ENCODE measurements at places on chromosomes 3 and 15.

DNA sequence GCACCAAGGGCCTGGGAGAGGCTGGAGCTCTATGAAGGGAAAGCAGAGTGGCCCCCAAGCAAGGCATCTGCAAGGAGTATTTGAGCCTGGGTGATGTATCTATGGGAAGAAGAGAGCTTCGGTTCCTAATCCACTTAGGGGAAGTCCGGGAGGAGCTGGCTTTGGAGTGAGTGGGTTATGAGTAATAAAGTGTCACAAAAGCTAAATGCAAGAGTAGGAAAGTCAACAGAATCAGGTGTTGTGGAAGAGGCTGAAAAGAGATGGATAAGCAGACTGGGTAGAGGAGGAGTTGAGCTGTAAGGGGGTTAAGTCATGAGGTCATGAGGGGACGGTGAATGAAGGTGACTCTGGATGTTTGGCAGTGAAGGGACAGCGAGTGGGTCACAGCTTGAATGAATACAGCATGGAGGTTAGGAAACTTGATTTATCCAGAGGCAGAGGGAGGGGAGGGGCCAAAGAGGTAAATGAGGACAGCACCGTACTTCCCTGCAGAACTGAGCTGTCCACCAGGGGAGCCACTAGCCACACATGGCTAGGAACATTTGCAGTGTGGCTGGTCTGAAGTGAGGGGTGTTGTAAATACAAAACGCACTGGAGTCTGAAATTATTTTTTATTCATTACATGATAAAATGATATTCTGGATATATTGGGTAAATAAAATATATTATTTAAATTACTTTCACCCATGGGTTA lies 83.3 kb downstream of the ADCY5 start:
- no peak for DNase-seq

DNA sequence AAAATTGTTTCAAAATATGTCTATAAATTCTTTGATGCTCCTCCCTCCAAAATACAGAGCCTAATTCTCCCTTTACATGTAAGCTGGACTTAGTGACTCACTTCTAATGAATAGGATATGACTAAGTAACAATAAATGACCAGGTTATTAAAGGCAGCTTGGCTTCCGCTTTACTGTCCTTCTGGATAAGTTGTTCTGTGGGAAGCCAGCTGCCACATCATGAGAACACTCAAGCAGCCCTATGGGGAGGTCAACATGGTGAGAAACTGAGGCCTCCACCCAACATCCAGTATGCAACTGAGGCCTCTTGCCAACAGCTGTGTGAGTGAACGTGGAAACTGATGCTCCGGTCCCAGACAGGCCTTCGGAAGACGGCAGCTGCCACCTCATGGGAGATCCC lies 247.3 kb upstream of the CHRM5 start:
- DNase-seq, result no peak

DNA sequence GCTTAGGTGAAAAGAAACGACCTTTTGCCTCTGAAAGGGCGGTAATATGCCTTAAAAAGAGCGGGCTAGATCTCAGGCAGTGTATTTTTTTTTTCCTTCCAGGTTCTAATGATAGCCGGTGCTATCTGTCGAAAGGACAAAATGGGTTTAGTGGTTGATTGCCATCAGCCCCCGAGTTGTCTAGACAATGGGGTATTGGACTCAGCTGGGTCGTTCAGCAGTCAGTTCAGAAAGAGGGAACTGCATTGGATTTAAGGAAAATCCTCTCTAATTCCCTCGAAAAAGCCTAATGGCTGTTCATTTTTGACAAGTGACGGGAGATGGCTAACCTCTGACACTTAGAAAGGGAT lies 728 bp downstream of the EIF2B5 start:
- DNase-seq, result no peak

DNA sequence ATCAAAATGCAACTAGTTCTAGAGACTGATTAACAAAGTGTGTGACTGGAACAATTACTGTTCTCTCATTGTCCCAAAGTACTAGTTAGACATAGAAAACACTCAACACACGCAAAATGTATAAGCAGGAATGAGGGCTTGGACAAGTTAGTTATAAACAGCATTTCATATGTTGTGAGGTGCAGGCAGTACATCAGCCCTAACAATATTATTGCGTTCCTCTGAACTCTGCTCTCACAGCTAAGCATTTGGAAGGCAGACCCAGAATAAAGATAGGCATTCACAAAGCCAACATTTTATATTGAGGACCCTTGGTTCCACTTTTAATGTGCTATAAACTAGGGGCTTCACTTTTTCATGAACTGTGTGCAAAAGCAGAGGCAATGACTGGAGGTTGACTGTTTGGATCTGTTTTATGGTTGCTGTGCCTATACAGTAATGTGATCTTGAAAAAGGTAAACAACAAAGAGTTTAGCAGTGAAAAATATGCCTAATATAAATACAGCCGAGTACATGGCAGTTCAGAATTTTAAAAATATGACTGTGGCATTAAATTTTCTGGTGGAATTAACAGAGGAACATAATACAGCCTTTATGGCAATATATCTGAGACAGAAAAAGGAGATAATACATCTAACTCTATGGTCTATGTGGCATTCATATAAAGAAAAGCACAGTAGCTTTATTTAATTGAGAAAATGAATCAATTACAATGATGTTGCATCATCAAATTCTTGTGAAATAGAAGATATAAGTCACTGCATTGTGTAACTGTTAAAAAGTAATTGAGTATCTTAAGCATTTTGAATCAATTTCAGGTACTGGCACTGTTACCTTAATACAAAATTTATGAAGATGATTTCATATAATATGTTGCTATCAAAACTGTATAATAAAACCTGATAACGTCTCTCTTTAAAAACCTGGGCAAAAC lies 80.0 kb upstream of the SKOR1 start:
- DNase-seq, result no peak

DNA sequence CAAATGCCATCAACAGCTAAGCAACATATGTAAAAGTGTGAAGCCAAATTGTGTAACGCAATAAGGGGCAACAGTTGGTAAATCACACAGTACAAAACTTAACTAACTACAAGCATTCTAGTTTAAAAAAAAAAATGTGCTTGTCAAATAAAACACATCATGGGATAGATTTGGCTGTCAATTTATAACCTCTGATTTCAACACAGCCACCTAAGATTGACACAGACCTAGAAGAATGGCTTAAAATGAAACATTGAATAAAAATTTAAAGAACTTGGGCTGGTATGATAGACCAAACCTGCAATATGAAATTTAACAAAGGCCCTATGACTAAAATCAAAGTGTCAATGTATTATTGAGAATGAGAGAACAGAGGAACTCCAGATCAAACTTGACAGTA lies 148.4 kb downstream of the NR1I2 start:
- DNase-seq, result no peak

DNA sequence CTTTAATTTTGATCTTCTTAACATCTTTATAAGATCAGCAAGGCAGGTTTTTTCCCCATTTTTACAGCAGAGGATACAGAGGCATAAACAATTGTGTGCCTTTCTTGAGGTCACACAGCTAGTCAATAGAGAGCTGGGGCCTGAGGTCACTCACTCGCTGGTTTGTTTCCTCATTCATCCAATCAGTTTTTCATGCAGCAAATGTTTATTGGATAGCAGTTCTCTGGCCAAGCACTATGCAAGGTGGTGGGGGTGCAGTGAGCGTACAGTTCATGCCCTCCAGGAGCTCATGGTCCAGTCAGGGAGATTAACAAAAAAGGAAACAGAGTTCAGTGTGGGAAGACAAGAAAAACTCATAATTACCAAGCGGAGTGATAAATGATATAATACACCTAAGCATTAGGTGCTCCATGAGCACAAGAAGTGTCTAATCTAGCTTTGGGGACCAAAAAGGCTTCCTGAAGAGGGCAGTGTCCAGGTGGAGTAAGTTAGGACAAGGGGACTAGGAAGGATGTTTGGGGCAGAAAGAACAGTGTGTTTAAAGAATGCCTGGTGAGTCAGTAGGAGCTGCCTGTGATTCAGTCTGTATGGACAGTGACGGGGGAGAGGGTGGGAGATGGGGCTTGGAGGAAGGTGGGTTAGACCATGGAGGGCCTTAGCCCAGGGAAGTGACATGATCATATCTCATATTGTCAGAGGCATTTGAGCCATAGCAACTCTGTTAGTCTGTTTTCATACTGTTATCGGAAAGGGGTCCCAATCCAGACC lies 29.3 kb downstream of the MAP2K5 start:
- DNase-seq, result no peak

GRCh38 chr15:59696332-59696731 lies 7.2 kb upstream of the BNIP2 start:
- DNase-seq, result no peak

GRCh38 chr3:28294667-28295413 lies 53.4 kb downstream of the CMC1 start:
- DNase-seq, result no peak

DNA sequence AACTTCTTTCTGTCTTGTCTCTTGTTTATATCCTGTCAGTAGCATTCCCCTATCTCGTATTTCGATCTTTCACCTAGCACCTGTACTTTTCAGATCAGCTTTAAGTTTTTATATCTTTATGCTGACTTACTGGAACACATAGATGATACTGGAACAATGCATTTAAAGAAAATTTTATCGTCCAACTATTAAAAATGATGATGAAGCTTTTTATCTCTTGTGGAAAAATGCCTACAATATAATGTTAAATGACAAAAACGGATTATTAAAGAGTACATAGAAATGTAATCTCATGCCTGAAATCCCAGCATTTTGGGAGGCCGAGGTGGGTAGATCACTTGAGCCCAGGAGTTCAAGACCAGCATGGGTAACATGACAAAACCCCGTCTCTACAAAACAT lies 139.5 kb downstream of the ZPLD1 start:
- no peak for DNase-seq

- no peak for DNase-seq
These were observed 30.3 kb downstream of the RPN1 start for GRCh38 chr3:128620268-128620691.

GRCh38 chr3:61141227-61141626 lies 110.0 kb downstream of the FHIT start:
- DNase-seq, result no peak
